ENCODE measurements at places on chromosomes 5 and 9. TPM values are rescaled to one million over a fixed set of nuclear protein-coding genes. Genes with fewer than 3 reads are reported as not detected.

- DNase-seq: peak; percentile 83
These were observed 97.7 kb upstream of the IER5L start for GRCh38 chr9:129275626-129276247.

GRCh38 chr5:95087816-95088317 lies 197.0 kb downstream of the MCTP1 start:
- peak; percentile 65 for DNase-seq

DNA sequence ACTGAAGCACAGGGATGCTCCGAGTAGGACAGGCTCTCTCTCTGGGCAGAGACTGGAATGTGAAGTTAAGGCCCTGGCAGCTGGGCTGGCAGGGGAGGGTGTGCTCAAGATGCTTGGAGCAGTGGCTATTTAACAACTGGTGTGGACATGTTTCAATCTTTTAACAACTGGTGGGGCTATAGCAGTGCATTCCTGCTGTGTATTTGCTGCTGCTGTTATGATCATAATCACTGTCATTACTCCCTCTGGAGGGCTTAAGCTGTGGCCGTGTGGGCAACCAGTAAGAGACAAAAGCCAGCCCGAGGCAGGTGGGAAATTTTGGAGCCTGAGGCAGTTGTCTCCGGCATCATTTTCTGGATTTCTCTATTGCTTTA lies 33.3 kb upstream of the PTGS1 start:
- no peak for DNase-seq

DNA sequence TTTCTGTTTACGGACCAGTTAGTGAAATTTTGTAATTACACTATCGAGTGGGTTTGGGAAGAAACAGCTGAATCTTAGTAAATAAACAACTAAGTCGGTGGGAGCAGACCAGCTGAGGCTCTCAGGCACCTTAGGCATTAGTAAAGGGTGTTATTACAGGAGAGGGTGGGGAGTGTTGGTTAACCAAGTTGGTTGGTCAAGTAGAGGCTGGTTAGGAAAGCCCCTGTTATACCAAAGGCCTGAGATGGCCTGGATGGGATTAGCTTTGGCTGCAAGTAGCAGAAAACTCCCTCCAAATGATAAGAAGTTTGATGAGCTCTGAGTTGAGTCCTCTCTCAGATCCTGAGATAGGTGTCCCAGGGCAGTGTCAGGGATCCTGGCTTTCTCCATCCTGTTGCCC lies 81.3 kb downstream of the PPARGC1B start:
- no peak for DNase-seq

DNA sequence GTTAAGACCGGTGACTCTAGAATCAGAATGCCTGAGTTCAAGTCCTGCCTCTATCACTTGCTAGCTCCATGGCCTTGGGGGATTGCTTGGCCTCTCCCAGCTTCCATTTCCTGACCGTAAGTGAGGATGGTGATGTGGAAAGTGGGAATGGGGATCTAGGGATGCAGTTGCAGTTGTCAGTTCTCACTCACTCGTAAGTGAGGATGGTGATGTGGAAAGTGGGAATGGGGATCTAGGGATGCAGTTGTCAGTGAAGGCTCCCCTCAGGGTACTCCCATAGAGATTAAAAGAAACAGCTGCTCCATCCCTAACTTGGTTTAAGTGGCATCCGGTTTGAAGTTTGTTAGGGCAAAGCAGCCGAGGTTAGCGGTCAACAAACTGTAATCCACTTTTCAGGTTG lies 3.0 kb upstream of the IL9 start:
- no peak for DNase-seq

DNA sequence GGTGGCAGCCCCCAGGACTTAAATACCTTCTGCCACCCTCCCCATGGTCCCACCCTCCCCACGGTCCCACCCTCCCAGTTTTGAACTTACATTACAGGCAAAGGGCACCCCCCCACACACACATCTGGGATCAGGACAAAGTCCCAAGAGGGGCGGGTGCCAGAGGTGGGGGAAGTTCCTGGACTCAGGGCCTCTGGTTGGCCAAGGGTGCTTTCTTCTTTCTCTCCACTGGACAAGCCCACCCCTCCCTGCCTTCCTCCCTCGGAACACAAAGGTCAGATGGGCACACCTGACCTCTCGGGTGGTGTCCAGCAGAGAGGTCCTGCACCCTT lies 19.1 kb upstream of the RALGDS start:
- no peak for DNase-seq

DNA sequence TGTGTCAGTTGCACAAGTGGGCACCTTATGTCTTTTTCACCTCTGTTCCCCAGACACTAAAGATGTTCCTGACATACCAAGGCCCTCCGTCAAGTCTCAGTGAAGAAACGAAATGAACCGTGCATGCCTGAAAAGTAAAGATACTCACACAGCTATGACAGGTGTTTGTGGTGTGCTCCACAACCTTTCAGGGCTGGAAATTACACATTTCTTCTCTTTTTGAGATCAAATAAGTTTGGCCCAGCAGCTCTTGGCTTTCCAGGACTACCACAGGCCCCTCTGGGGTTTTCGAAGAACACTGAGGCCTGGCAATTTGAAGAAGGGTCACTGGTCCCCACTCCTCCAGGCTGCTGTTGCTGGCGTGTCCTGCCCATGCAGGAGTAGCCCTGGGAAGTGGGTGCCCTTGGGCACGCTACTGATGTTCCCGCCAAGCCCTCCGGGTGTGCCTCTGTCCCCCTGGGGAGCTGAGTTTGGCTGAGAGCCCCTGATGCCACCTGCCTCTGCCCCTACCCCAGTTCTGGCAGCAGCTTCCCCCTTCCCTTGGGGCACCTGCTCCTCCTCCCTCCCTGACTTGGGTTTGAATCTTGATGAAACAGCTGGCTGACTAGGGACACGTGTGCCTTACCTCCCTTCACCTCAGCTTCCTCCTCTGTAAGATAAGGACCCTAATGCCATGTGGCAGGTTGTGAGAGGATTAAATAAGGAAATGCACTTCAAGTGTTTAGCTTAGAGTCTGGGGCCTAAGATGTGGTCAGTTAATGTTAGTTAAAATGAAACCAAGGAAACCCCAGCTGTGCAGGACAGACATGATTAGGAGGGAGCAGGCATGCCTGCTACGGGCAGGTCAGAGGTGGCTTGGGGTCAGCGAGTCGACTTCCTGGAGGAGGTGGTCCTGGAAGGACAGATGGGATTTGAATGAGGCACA lies 49.1 kb upstream of the GADD45G start:
- DNase-seq: no peak

DNA sequence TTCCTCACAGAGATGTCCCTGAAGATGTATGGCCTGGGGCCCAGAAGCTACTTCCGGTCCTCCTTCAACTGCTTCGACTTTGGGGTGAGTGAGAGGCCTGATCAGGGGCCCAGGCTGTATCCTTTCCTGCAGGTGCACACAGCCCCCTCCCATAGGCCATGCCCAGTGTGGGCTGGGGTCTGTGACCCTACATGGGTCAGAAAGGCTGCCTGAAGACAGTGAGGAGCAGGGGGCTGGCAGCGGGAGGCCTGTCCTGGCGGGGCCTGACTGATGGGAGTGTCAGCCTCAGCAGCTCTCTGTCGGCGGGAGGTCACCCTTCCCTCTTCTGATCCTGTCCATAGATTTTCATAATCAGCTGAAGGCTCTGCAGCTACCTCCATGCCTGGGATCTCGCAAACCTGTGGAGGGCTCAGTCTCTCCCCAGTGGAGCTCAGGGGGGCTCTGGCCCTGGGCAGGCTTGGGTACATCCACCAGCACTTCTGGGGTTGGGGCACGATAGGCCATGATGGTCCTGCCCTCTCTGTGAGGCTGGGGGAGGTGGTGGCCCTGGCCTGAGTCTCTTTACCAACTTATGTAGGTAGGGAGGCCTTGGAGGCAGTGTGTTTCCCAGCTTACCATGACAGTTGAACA lies 98.5 kb downstream of the CACNA1B start:
- DNase-seq: no peak

GRCh38 chr5:171810227-171810626 lies 24.6 kb downstream of the SMIM23 start:
- DNase-seq: no peak

DNA sequence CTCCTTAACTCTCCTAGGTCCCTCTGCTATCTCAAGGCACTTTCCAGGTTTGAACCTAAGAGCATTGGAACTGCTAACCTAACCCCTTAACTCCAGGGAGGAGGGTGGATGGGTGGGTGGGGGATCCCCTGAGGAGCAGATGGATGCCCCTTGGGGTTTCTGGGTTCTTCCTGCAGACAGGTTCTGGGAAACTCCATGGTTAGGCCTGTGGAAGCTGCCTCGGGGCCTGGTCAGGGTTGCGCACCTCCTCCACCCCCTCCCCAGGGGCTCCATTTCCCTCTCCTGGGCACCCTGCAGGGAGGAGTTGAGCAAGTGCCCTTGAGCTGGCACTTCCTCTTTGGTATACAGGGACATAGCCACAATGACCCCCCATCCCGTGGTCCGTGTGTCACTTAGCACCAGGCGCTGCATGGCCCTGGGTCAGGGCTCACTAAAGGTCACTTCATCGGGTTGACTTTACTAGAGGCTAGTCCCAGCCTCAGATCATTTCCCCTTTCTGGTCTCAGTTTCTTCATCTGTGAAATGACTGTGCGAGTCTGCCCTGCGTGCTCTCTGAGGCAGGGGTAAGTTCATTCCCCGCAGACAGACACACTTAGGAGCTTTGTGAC lies 16.0 kb downstream of the CXXC5 start:
- no peak for DNase-seq

- DNase-seq: no peak
These were observed 599.8 kb downstream of the EBF1 start for GRCh38 chr5:158499892-158500418.

DNA sequence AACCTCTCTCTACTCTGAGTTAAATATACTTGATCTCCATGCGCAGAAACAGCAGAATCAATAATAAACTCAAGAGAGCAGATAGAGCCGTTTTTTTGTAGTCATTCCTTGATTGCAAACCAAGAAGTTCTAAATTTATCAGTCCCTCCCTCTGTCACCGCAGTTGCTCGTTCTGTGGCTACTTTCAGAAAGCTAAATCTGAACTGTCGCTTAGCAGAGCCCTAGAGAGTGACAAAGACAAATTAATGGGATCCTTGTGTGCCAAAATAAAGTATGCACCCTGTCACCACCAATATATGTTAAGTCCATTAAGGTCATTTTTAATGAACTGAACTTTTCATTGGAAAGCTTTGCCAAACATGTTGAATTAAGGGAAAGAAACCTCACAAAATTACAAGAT lies 218.3 kb downstream of the ADAMTSL1 start:
- DNase-seq: no peak

DNA sequence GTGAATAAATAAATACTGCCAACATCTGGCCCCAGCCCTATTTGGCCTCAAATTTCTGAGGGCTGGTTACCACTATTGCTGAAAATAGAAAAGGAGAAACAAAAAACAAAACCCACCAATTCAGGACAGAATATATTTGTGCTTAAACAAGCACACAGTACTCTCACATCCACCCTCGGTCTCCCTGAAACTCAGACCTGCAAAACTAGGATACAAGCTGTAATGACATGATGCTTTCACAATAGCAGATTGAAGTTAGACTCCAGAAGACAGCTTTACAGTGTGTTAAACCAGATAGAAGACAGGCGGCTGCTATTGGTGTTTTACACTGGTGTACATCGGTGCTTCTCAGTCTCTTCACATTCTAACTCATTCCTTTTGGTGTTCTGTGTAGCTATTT lies 214.9 kb upstream of the DMRT1 start:
- no peak for DNase-seq

DNA sequence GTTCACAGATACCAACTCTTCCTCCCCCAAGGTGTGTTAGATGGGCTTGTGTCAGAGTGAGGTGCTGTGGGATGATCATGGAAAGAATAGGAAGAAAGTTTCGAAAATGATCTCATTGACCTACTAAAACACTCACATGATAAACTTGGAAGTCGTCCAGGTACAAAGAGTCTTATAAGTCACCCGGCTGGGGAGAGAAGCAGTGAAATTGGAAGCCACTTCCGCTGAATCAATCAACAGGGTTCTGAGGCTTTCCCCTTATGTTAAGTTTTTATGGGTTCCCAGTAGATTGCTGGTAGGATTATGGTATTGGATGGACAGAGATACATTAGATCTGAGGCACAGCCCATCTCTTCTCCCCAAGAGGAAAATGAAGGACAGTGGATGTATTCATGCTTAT lies 218.8 kb upstream of the MSX2 start:
- DNase-seq: peak; percentile 90

- no peak for DNase-seq
These were observed 937 bp downstream of the TMOD1 start for GRCh38 chr9:97502222-97502983.

- DNase-seq: no peak
These were observed 485.4 kb upstream of the CLINT1 start for GRCh38 chr5:158344376-158344775.

DNA sequence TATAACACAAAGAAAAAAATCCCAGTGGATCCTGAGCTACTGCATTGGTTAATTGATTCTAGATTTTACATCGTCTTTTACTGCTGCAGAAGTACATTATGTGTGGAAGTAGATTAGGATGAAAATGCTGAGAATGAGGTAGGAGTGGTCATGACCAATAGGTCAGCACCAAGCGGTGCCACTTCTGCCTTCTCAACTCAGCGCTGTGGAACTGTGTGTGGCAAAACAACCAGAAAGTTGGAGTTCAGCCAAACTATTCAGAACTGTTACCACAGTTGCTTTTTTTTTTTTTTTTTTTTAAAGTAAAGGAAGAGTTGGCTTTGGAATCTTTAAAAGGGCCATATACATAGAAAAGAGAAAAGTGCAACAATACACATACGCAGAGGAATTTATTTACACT lies 24.2 kb downstream of the POU5F2 start:
- peak; percentile 47 for DNase-seq

- DNase-seq: no peak
These were observed 1085.7 kb downstream of the TAF11L14 start for GRCh38 chr5:18720002-18720401.

- no peak for DNase-seq
These were observed 254.5 kb downstream of the TLR4 start for GRCh38 chr9:117958726-117959125.

DNA sequence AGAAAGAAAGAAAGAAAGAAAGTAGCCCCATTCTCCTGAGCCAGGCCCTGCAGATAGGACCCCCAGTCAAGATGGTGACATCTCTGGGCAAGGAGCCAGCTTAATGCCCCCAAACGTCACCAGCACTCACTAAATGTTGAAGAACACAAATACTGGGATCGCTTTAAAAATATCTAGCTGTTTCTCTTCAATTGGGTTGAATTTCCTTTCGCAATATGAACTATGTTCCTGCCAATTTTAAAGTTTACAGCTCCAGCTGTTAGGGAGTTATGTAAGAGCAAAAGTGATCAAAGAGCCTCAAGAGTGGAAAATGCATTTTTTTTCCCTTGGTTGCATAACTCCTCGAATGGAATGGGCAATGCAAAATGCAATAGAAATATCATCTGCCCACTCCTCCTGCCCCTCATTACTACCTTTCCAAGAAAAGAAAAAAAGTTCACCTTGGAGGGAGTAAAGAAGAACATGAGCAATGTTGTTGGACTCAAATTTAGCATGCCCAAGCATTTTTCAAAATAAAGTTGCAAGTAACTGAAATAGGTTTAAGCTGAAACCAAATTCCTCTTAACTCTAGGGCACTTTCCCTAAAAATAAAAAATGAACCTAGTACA lies 244.2 kb upstream of the PIK3R1 start:
- DNase-seq: peak; percentile 39

GRIA1 gene
- not detected for total RNA-seq

SAXO1 gene
- total RNA-seq: not detected

RNF20 gene
- total RNA-seq: 28.3 TPM

GABRB2 gene
- not detected for total RNA-seq

CFAP90 gene
- not detected for total RNA-seq

ARID3C gene
- total RNA-seq: not detected

GAS1 gene
- total RNA-seq: 0.60 TPM

NTRK2 gene
- 0.20 TPM for total RNA-seq

ACSL6 gene
- total RNA-seq: not detected

AGXT2 gene
- total RNA-seq: not detected

SRP19 gene
- 66.6 TPM for total RNA-seq

FAM151B gene
- 2.7 TPM for total RNA-seq

RUFY1 gene
- total RNA-seq: 24.5 TPM
